ENCODE measurements at places on chromosomes 6 and 20. TPM values are rescaled to one million over a fixed set of nuclear protein-coding genes. Genes with fewer than 3 reads are reported as not detected.
A peak's percentile ranks its signal among the peaks of the same experiment; 100 is the strongest.

GRCh38 chr20:44961011-44961869, 1.0 kb upstream of the TOMM34 start:
- no peak for DNase-seq
- peaks cover under 1% of the 10 kb centered on the region for H3K36me3 ChIP-seq
- H3K4me3 ChIP-seq, result no peak overlapping the region
- no peaks in the 10 kb centered on the region for H3K27me3 ChIP-seq

DNA sequence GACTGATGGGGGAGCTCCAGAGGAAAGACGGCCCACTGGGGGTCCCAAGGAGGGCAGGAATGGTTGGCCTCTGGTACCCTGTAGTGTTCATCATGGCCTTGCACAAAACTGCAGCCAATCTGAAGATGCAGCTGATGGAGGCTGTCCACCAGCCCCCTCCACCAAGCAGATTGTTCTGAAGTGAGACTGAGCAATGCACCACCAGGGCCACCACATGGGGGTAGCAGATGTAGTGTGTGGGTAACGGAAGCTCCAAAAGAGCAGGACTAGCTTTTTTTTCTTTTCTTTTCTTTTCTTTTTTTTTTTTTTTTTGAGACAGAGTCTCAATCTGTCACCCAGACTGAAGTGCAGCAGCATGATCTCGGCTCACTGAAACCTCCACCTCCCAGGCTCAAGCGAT, 181.0 kb upstream of the MYLIP start:
- no peak for DNase-seq
- H3K4me3 ChIP-seq, result no peak overlapping the region
- peaks cover 5% of the 10 kb centered on the region for H3K4me1 ChIP-seq
- no peak overlapping the region for H3K27ac ChIP-seq
- H3K27me3 ChIP-seq, result no peaks in the 10 kb centered on the region

DNA sequence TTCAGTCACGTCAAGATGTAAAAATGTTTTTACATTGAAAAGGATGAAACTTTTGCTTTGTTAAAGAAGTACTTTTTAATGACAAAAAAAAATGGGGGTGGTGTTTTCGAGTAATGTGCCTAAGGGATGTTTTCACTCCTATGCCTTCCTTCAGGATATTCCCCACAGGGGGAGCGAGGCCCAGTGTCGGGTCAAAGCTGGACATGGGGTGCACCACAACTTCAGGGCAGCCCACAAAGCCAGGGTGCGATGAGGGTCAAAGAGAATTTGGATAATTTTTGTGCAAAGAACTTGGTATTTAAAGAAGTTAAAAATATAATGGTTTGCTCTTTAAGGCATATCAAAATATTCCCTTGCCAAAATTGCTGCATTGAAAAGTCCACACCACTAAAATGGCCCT, 247.8 kb downstream of the KCNQ5 start:
- no peaks in the 10 kb centered on the region for H3K4me1 ChIP-seq
- H3K27me3 ChIP-seq, result no peaks in the 10 kb centered on the region
- DNase-seq, result no peak
- H3K27ac ChIP-seq, result no peak overlapping the region
- no peak overlapping the region for H3K4me3 ChIP-seq
- no peaks in the 10 kb centered on the region for H3K36me3 ChIP-seq

- H3K4me3 ChIP-seq, result no peak overlapping the region
- no peaks in the 10 kb centered on the region for H3K4me1 ChIP-seq
- H3K27me3 ChIP-seq, result peaks cover 7% of the 10 kb centered on the region
These were observed 64.6 kb upstream of the INSM1 start for GRCh38 chr20:20303320-20303719.

GRCh38 chr6:155158030-155158843, 105.6 kb upstream of the CLDN20 start:
- H3K4me1 ChIP-seq, result peaks cover 6% of the 10 kb centered on the region
- H3K4me3 ChIP-seq, result no peak overlapping the region
- H3K27me3 ChIP-seq, result no peaks in the 10 kb centered on the region
- no peak for DNase-seq

DNA sequence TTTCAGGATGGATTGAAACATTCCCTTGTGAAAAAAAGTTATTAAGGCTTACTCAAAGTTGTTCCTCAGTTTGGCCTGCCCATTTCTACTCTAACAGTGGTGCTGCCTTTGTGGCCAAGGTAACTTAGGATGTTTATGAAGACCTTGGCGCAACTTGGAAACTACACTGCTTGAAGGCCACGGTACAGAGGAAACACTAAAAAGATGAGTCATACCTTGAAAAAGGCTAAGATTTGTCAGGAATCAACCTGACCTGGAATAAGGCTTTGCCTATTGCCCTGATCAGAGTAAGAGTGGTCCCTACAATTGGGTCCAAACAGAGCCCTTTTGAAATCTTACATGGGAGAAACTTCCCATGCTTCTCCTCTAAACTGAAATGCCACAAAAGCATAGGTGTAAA, 119.9 kb upstream of the MOCS1 start:
- H3K27me3 ChIP-seq, result no peaks in the 10 kb centered on the region
- H3K27ac ChIP-seq, result no peak overlapping the region
- H3K36me3 ChIP-seq, result no peaks in the 10 kb centered on the region
- no peaks in the 10 kb centered on the region for H3K4me1 ChIP-seq
- no peak overlapping the region for H3K4me3 ChIP-seq

DNA sequence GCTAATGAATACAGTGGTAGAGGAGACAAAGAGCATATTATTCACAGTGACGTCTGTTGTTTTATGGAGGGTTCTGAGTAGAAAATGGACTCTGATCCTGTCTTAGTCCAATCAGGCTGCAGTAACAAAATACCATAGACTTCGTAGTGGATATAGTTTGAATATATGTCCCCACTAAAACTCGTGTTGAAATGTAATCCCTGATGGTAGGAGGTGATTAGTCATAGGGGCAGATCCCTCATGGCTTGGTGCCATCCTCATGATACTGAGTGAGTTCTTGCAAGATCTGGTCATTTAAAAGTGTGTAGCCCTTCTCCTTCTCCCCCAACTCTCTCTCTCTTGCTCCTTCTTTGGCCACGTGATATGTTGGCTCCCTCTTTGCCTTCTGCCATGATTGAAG, 82.5 kb downstream of the CD83 start:
- H3K36me3 ChIP-seq, result no peaks in the 10 kb centered on the region
- no peak overlapping the region for H3K4me3 ChIP-seq
- peaks cover 3% of the 10 kb centered on the region for H3K27me3 ChIP-seq
- H3K4me1 ChIP-seq, result no peaks in the 10 kb centered on the region
- no peak for DNase-seq
- H3K27ac ChIP-seq, result no peak overlapping the region

DNA sequence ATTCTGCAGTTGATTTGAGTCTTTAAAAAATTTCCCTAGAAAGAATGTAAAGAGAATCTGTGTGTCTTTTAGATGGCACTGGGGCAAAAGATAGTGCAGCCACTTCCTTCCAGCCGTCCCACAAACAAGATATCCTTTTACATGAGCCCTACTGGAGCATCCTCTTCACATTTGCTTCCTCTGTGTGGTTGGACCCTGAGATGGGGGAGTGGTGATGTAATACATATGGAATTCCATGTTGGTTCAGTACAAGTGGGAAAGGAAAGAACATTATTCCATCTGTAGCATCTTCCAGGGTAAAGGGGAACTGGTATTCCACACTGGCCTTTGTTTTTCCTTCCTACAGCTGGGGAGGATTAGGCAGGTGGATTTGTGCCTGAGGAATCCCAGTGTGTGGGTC, 78.9 kb upstream of the ISM1 start:
- DNase-seq, result no peak
- H3K36me3 ChIP-seq, result no peaks in the 10 kb centered on the region
- H3K27me3 ChIP-seq, result peaks cover 3% of the 10 kb centered on the region
- H3K4me3 ChIP-seq, result no peak overlapping the region
- H3K4me1 ChIP-seq, result no peaks in the 10 kb centered on the region

DNA sequence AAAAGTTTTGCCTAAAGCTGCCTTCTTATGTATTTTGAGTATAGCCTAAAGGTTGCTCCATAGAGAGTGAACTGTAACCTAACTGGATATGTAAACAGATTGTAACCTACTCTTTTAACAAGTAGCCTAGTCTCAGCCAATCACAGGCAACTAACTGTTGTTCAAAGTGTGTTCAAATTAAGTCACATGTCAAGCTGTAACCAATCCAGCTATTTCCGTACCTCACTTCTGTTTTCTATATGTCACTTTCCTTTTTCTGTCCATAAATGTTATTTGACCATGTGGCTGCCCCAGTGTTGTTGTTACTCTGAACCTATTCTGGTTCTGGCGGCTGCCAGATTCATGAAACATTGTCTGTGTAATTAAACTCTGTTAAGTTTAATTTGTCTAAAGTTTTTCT, 47.4 kb upstream of the RNGTT start:
- H3K4me1 ChIP-seq, result no peaks in the 10 kb centered on the region
- no peak overlapping the region for H3K27ac ChIP-seq
- DNase-seq, result no peak
- no peaks in the 10 kb centered on the region for H3K36me3 ChIP-seq

DNA sequence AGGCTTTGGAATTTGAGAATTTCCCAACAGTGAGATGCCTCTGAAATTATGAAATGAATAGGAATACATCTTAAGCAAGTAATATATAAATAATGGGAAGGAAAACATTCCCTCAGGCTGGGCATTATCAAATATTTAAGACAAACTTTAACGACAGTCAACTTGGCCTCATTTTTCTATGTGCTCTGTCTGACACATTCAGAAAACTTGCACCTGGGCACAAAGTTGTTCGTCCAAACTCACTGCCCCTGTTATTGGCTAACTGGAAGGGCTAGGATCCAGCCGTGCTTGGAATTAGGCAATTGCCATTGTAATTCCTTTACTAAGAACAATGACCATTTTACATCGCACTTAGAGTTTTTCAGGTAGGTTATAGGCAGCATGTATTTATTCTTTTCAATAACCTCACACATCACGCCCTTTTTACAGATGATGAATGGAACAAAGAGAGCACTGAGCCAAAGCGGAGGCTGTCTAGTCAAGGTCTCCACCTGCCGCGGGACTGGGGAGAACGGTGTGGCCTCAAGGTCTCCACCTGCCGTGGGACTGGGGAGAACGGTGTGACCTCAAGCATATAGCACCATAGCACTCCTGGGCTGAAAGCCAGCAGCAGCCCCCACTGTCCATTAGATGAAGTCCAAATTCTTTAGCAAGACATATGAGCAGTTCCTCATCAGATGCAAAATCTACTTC, 40.7 kb upstream of the FOXQ1 start:
- H3K27ac ChIP-seq, result no peak overlapping the region
- no peaks in the 10 kb centered on the region for H3K4me1 ChIP-seq
- no peaks in the 10 kb centered on the region for H3K36me3 ChIP-seq
- no peak for DNase-seq
- H3K27me3 ChIP-seq, result peaks cover 19% of the 10 kb centered on the region

DNA sequence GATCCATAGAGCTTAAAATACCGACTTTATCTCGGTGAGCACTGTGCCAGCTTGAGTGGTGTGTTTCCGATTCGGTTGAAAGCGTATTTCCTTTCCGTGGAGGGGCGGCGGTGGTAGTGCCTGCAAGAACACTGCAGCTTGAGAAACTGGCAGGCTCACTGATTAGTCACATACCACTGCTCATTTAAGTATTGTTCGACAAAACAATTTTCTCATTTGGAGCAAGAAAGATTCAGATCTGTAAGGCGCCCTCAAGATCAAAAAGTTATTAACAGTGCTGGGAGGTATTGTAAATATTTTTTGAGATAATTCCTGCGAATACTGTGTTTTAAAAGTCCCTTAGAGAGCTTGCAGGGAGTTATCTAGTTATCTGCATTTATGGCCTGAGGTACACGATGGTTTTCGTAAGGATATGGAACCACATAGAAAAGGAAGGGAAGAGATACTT, 1.3 kb downstream of the MAPK14 start:
- H3K36me3 ChIP-seq, result no peaks in the 10 kb centered on the region
- H3K27ac ChIP-seq, result peak overlapping the region; percentile 75
- H3K4me3 ChIP-seq, result peak overlapping the region; percentile 98
- peaks cover 13% of the 10 kb centered on the region for H3K27me3 ChIP-seq

DNA sequence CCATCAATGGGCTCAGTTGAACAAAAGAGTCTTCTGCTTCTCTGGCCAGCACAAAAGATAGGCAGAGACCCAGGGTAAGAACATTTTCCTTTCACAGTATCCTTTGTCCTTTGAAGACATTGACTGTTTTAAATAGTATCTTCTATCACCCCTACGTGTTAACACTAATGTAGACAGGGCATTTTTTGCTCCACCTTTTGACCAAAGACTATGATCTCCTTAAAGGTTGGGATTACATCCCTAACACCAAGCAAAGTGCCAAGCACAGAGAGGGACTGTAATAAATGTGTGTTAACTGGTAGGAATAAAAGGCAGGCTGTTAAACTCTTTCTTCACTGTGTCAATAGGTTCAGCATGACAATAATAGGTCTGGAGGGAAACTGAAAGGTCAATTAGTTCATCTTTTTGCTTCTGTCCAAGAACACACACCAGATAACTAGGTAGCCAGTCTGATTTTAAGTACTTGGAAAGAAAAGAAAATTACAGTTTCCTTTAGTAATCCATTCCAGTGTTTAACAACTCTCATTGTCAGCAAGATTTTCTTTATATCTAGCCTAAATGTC, 63.6 kb upstream of the NOX3 start:
- no peak overlapping the region for H3K27ac ChIP-seq
- H3K4me3 ChIP-seq, result no peak overlapping the region
- no peaks in the 10 kb centered on the region for H3K36me3 ChIP-seq
- peaks cover 5% of the 10 kb centered on the region for H3K27me3 ChIP-seq
- no peaks in the 10 kb centered on the region for H3K4me1 ChIP-seq

- no peak overlapping the region for H3K27ac ChIP-seq
- no peak overlapping the region for H3K4me3 ChIP-seq
- H3K4me1 ChIP-seq, result no peaks in the 10 kb centered on the region
These were observed 55.2 kb downstream of the TGM2 start for GRCh38 chr20:38109591-38110524.

GRCh38 chr6:69265090-69265489, 531.7 kb downstream of the LMBRD1 start:
- no peaks in the 10 kb centered on the region for H3K36me3 ChIP-seq
- H3K4me3 ChIP-seq, result no peak overlapping the region
- DNase-seq, result no peak
- no peaks in the 10 kb centered on the region for H3K27me3 ChIP-seq
- H3K27ac ChIP-seq, result no peak overlapping the region

- no peaks in the 10 kb centered on the region for H3K4me1 ChIP-seq
- peaks cover 5% of the 10 kb centered on the region for H3K36me3 ChIP-seq
- DNase-seq, result no peak
- H3K27ac ChIP-seq, result no peak overlapping the region
- H3K4me3 ChIP-seq, result no peak overlapping the region
- H3K27me3 ChIP-seq, result no peaks in the 10 kb centered on the region
These were observed 135.6 kb downstream of the MAP3K4 start for GRCh38 chr6:161127071-161127740.

Gene VNN1
- not detected for total RNA-seq

Gene OR2J1
- not detected for total RNA-seq

Gene BMP5
- total RNA-seq, result not detected

Gene COL9A3
- 2.1 TPM for total RNA-seq

Gene SLC13A3
- total RNA-seq, result not detected

Gene TFAP2B
- not detected for total RNA-seq

Gene HLA-DMA
- 27.5 TPM for total RNA-seq

Gene TAP2
- total RNA-seq, result 136 TPM

Gene NQO2
- 33.0 TPM for total RNA-seq

Gene LY6G6C
- not detected for total RNA-seq

Gene CYP24A1
- 0.54 TPM for total RNA-seq
